Naive thymus-derived CD4-positive, alpha-beta T cell (primary cell): ENCODE measurements at places on chromosomes 2 and 18. TPM values are rescaled to one million over a fixed set of nuclear protein-coding genes. Genes with fewer than 3 reads are reported as not detected.

CAPN13 gene
- not detected for total RNA-seq

GRCh38 chr2:28408764-28409599 is 16.3 kb downstream of the FOSL2 start:
- H3K36me3 ChIP-seq: peaks cover 15% of the 10 kb centered on the region
- H3K4me1 ChIP-seq: peaks cover 28% of the 10 kb centered on the region
- H3K27ac ChIP-seq: peak overlapping the region; percentile 64
- no peak overlapping the region for H3K4me3 ChIP-seq
- no peaks in the 10 kb centered on the region for H3K27me3 ChIP-seq

- peaks cover 15% of the 10 kb centered on the region for H3K36me3 ChIP-seq
- DNase-seq: no peak
Measured at GRCh38 chr2:189559579-189560272, 20.9 kb downstream of the SLC40A1 start.

- H3K4me1 ChIP-seq: no peaks in the 10 kb centered on the region
- no peaks in the 10 kb centered on the region for H3K36me3 ChIP-seq
- H3K27ac ChIP-seq: no peak overlapping the region
- H3K27me3 ChIP-seq: no peaks in the 10 kb centered on the region
- no peak overlapping the region for H3K4me3 ChIP-seq
Measured at GRCh38 chr2:95008306-95008705, 17.2 kb upstream of the MAL start.

SLC19A3 gene
- total RNA-seq: not detected in 2 replicates

- H3K27me3 ChIP-seq: no peaks in the 10 kb centered on the region
- DNase-seq: no peak
- no peaks in the 10 kb centered on the region for H3K4me1 ChIP-seq
- H3K27ac ChIP-seq: no peak overlapping the region
- peaks cover 4% of the 10 kb centered on the region for H3K36me3 ChIP-seq
- H3K4me3 ChIP-seq: no peak overlapping the region
Measured at GRCh38 chr2:135980434-135981079, 4.9 kb downstream of the DARS1 start.

AOX1 gene
- total RNA-seq: 0.13 and 0.34 TPM in 2 replicates

DBI gene
- 42.9 TPM for total RNA-seq

DNA sequence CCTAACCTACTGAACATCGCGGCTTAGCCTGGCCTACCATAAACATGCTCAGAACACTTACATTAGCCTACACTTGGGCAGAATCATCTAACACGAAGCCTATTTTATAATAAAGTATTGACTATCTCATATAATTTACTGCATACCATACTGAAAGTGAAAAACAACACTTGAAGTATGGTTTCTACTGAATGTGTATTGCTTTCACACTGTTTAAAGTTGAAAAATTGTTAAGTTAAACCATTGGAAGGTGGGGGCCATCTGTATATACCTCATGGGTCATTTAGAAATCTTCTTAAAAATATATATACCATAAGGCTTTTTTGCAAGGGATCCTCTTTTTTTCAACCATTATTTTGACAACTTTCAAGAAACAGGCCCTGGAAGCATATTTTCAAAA is 16.5 kb downstream of the RNF149 start:
- no peak for DNase-seq
- no peak overlapping the region for H3K27ac ChIP-seq
- no peak overlapping the region for H3K4me3 ChIP-seq
- no peaks in the 10 kb centered on the region for H3K27me3 ChIP-seq
